A172 (cell line): ENCODE measurements at places on chromosomes 7 and 10.

- DNase-seq, result peak; percentile 78
Observed at GRCh38 chr7:94022550-94022949, 18.4 kb upstream of the BET1 start.

DNA sequence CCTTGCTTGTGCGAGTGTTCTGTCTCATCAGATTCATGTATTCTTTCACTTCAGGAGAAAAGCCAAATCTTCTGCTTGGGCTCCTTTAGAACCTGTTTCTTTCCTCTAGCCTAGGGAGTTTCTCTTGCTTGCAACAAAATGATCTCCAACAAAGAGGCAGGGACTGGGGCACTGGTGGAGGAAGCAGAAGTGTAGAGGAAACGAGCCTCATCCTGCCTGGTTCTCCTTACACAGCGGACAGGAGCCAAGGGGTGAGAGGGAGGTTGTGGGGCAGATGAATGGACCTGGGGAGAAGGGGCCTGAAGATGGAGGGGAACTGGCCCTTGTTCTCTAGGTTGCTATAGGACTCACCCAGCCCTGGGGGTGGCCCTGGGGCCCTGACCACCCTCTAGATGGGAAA lies 141.1 kb downstream of the PKD1L1 start:
- no peak for DNase-seq

DNA sequence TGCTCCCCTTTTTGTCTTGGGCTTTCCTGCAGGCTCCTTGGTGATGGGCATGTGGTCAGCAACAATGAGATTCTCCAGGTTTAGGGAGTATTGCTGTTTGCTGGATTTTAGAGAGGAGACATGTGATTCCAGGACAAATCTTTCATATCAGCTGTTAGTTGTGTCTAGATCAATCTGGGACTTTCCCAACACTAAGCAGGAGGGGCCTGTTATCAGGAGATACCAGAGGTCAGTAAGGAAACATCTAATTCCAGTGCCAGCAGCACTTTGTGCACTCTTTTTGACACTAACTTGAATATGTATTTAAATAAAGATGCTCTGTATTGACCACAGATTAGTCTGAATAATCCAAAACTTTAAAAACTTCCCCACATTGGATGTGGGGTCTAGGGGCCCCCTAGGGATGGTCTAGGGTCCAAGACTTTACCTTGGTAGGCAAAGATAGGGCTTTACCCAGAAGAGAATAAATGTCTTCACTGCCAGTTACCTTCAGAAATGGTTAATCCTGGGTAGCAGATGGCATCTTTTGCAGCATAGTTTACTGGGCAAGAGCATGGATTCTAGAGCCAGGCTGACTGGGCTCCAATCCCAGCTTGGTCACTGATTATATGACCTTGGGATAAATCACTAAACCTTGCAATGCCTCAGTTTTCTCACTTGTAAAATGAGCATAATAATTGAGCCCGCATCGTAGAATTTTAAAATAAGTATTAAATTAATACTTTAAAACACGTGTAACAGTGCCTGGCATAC lies 6.4 kb upstream of the FIGNL1 start:
- no peak for DNase-seq

GRCh38 chr7:157139111-157139809 lies 534 bp downstream of the UBE3C start:
- DNase-seq, result no peak

DNA sequence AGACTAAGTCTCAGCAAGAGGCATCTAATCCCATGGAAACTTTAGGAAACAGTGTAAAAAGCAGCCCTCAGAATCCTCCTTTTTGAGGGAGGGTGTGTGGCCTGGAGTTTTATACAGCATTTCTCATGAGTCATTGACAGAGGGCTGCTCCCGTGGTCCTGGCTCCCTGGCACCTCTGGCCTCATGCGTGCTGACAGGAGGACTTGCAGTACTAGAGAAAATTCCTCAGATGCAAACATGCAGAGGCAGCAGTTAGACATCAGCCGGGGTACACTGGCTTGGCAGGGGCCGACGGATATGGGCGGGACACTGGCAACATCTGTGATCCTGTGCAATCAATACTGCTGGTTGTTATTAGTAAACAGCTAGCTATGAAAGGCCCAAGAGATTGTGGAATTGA lies 925.1 kb upstream of the CELF2 start:
- DNase-seq, result no peak

DNA sequence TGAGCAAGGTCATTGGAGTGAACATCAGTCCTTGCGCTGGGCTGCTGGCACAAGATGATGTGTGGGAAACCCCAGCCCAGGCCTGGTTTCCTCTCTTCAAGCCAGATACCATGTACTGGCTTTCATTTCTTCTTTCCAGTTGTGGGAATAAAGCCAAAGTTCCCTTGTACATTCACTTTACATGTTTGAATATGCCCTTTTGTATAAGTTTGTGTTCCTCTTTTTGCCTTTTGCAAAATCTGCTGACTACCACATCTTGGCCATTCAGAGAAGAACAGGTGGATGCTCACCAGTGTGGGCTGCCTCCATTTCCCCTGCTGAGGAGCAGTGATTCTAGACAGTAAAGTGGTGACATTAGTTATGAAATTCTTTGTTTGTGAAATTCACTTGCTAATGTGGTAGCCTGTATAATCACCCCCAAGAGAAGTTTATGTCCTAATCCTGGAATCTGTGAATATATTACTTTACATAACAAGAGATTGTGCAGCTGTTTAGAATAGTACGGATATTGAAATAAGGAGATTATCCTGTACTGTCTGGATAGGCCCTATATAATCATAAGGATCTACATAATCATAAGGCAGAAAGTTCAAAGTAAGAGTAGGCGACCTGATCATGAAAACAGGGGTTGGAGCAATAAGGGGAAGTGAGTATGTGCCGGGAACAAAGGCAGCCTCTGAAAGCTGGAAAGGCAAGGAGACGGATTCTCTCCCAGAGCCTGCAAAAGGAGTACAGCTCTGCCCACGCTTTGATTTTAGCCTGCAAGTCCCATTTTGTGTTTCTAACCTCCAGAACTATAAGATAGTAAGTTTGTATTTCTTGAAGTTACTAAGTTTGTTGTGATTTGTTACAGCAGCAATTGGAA lies 18.8 kb upstream of the AOAH start:
- no peak for DNase-seq

GRCh38 chr10:96619796-96620773 lies 33.3 kb upstream of the TM9SF3 start:
- DNase-seq, result no peak

GRCh38 chr10:79056361-79056735 lies 12.4 kb upstream of the ZMIZ1 start:
- DNase-seq, result no peak

DNA sequence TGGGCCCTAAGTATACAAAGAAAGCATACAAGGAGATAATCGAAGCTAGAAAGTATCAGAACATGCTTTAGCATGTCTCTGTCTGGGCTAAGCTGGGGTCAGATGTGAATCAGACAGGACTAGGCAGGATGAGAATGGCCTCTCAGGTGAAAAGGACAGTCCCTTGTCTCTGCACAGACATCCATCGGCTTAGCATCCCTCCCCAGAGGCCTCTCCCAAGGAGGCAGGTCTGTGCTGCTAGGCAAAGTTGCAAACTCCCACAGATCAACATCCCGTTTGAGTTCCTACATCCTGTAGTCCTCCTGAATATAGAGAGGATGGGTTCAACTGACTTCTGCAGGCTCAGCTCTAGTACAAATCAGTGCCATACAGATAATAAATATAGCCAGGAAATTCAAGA lies 24.5 kb downstream of the CHST15 start:
- DNase-seq, result no peak

GRCh38 chr10:121615435-121615793 lies 17.2 kb upstream of the FGFR2 start:
- no peak for DNase-seq

GRCh38 chr10:12337453-12338372 lies 11.6 kb upstream of the CAMK1D start:
- peak; percentile 72 for DNase-seq

- DNase-seq, result no peak
Observed at GRCh38 chr10:45581216-45581549, 91.4 kb downstream of the ZFAND4 start.
